ENCODE measurements at places on chromosomes 12 and 14.

DNA sequence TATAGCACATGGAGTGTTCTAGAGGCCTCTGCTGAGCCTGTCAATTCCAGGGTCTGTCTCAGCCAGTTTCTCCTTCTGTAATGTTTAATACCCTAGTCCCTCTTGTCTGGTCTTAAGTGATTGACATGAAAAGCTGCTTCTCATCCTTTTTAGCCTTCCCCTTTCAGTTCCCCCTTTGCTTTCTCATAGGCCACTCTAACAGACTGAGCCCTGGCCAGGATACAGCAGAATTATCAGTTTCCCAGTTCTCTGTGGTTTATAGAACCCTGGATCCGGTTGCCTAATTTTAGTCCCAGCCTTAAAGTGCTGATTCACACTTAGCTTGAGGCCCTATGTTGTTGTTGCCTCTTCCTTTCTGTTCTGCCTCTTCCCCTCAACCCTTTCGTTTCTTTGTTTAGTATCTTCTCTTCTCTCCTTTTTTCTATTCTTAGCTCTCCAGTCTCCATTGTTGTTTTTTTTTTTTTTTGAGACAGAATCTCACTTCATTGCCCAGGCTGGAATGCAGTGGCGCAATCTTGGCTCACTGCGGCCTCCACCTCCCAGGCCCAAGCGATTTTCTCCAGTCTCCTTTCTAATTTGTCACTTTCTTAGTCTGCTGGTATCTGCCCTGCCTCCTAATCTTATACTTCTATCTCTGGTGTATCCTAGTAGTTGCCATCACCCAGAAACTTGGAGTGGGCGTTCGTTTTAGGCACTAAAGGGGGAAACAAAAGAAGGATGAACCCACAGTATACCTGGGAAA lies 2.9 kb upstream of the BIN2 start:
- DNase-seq = no peak

- no peak for DNase-seq
These were observed 131.2 kb downstream of the NUBPL start for GRCh38 chr14:31692376-31692781.

- no peak for DNase-seq
These were observed 27.7 kb upstream of the DNM1L start for GRCh38 chr12:32651151-32651955.

DNA sequence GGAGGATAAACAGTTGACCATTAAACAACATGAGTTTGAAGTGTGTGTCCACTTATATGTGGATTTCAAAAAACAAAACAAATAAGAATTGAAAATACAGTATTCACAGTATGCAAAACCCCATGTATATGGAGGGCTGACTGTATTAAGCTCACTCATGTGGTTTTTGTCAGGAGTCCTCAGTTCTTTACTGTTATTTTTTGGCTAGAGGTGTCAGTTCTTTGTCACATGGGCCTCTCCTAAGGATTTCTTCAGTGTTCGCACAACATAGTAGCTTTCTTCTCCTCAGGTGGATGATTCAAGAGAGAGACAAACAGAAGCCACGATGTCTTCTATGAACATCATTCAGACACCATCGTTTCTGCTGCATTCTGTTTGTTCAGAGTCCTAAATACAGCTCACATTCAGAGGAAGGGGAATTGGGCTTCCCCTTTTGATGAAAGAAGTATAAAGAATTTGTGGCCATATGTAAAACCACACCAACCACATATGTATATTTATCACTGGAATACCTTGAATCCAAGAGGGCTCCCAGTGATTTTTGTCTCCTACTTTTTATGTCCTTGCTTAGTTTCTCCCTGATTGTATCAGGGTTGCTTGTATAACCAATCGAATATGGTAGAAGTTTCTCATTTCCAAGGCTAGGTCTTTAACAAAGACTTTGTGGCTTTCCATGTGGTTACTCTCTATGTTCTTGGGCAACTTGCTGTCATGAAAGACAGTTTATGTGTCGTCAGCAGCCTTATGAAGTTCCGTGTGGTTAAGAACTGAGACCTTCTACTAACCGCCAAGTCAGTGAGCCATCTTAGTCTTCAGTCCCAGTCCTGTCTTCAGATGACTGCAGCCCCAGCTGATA lies 18.9 kb downstream of the MNAT1 start:
- no peak for DNase-seq

GRCh38 chr12:100077367-100077766 lies 65.3 kb downstream of the BLTP3B start:
- DNase-seq = no peak

GRCh38 chr12:75641031-75641780 lies 129.8 kb upstream of the KRR1 start:
- DNase-seq = no peak

GRCh38 chr12:96371790-96372699 lies 28.2 kb downstream of the CDK17 start:
- DNase-seq = no peak

DNA sequence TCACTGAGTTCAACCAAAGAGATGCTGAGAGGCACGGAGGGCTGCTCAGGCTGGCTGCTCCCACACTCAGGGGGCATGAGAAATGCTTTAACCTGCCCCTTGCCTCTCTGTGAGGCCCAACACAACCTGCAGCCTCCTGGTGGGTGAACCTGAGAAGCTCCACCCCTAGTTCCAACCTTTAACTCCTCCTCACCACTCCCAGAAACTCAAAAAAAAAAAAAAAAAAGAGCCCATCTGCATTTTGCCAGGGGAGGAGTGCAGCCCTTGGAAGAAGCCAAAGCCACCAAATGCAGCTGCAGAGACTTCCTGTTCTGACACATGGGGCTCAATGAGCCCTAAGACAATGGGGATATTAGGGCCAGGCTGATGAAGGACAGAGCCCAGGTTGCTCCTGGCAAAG lies 8.9 kb downstream of the KRT4 start:
- no peak for DNase-seq

DNA sequence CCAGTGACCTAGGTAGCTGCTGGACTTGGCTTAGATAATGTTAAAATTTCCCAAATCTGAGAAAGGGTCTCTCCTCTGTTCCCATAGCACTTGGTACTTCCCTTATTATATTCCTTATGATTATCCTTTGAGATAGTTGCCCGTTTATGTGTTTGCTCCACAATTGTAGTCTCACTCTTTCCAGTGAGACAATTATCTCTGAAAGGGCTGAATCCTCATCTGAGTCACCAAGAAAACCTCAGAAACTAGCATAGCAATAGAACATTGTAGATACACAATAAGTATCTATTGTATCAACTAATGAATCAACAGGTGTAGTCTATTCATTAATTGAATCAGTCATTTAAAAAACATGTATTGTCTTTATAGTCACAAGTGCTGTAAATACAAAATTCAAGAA lies 119.1 kb upstream of the FAR2 start:
- no peak for DNase-seq

DNA sequence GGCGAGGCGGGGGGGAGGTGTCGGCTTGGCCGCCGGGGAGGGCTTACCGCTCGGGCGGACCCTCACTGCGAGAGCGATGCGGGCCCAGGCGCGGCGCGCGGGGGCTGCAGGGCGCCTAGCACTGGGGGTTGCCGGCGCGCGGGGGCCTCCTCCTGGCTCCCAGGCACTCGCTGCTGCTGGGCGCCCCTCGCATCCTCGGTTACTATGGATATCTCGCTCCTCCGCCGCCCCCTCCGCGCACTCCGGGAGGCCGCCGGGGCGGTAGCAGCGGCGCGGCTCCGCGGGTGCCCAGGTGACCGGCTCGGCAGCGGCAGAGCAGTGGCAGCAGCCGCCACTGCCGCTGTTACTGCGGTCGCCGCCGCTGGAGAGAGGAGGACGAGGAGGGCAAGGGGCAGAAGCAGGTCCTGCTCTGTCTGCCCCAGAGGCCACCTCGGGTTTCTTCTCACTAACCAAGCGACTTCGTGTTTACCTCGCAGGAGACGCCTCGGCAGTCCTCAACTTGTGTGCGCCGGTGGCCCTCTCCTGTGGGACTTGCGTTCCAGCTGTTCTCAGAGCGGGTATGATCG lies 250.1 kb downstream of the APAF1 start:
- no peak for DNase-seq

GRCh38 chr12:90936230-90937005 lies 18.6 kb downstream of the CCER1 start:
- DNase-seq = no peak

GRCh38 chr12:113207613-113208040 lies 13.6 kb upstream of the TPCN1 start:
- DNase-seq = no peak

- no peak for DNase-seq
These were observed 193.5 kb upstream of the EEA1 start for GRCh38 chr12:93122569-93123091.

DNA sequence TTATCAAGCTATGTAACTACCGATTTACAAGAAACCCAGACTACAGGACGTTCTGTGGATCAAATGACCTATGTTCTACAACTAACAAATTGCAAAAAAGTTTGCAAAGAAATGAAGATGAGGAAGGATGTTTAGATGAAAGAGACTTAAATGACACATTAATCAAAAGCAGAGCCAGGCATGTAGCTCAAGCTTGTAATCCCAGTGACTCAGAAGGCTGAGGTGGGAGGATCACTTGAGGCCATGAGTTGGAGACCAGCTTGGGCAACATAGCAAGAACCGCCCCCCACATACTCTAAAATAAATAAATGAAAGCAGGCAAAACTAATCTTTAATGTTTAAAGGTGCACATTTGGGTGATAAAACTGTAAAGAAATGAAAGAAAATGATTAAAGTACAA lies 331.9 kb downstream of the BTG1 start:
- no peak for DNase-seq

DNA sequence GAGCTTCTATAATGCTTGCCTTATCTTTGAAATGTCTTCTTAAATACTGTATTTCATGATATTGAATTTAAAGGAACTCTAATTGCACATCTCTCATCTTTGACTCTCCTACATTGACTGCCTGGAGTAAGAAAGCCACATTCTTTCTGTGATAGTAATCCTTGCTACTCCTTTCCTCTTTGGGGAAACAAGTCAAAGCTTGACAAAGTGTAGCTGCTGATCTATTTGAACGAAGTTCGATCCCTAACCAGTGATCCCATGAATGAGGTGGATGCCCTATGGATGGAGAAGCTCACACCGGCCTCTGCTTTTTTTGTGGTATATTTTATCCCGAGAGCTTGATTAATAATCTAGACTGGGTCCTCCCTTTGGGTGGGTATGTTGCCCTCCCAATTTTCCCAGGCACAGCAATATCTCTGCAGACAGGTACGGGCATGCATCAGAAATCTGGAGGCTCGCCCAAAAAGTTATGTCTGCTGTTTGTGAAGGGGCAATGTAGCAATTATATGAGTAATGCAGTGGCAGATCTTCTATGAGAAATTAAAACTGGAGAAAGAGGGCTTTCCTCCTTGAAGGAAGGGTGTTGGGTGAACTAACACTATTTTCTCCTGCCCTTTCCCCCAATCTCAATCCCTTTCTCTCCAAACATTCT lies 163.0 kb upstream of the FRMD6 start:
- DNase-seq = no peak

GRCh38 chr14:95725685-95726336 lies 11.9 kb upstream of the TCL1A start:
- DNase-seq = no peak

DNA sequence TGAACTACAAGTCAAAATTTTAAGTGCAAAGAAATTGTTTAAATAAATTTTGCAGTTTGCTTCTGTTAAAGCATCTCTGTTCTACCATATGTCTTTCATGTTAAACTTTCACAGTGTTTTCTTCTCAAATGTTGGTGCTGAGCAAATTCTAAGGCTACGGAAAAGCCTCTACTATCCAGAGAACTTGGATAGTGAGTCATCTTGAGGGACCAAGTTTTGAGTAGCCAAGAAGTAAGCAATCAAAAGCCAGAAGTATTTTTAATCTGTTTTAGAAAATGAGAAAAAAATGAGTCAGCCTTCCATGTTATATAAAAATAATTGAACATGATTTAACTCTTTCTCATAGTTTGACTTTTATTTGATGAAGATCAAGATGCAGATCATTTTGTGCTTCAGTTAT lies 3.3 kb downstream of the BRMS1L start:
- no peak for DNase-seq

DNA sequence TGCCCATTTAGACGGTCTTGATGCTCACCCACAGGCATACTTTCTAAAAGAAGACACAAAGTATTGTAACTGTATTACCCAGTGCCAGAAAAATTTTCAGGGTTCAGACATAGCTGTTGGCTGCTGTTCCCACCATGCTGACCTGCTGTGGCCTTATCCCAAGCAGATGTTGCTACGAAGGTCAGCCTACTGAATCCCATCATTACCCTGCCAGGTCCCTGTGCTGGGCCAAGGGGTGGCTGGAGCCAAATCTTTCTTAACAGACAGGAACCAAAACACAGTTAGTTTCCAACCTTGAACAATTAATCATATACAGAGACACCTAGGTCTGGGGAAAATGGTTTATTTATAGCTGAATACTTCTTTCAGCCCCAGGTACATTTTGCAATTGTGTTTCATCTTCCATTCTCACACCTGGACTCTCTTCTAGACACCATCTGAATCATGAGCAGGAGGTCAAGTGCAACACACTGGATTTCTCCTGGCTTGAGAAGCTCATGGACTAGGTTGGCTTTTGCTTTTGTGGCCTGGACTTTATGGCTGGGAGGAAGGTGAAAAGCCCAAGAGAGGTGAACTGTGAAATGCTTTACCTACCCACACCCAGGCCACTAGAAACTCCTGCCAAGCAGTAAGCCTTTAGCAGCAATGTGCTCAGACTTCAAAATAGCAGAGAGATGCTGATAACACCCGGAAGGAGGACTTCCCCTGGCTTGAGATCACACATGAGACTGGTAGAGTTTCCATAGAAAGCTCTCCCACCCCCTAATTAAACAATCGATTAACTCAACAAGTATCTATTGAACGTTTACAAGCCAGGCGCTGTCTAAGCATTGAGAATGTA lies 150.1 kb downstream of the SUDS3 start:
- DNase-seq = no peak

GRCh38 chr14:92963301-92964123 lies 40.6 kb downstream of the CHGA start:
- DNase-seq = no peak

- DNase-seq = no peak
These were observed 411.2 kb downstream of the AEBP2 start for GRCh38 chr12:19850346-19851065.

GRCh38 chr12:26238341-26239121 lies 43.2 kb downstream of the SSPN start:
- DNase-seq = no peak

GRCh38 chr12:102316723-102317122 lies 119.1 kb upstream of the PMCH start:
- DNase-seq = no peak

All from NCI-H1417 treated with DMSO at 0.1 percent for 48 hours (cell line).